ENCODE measurements at places on chromosomes 11 and 22.

DNA sequence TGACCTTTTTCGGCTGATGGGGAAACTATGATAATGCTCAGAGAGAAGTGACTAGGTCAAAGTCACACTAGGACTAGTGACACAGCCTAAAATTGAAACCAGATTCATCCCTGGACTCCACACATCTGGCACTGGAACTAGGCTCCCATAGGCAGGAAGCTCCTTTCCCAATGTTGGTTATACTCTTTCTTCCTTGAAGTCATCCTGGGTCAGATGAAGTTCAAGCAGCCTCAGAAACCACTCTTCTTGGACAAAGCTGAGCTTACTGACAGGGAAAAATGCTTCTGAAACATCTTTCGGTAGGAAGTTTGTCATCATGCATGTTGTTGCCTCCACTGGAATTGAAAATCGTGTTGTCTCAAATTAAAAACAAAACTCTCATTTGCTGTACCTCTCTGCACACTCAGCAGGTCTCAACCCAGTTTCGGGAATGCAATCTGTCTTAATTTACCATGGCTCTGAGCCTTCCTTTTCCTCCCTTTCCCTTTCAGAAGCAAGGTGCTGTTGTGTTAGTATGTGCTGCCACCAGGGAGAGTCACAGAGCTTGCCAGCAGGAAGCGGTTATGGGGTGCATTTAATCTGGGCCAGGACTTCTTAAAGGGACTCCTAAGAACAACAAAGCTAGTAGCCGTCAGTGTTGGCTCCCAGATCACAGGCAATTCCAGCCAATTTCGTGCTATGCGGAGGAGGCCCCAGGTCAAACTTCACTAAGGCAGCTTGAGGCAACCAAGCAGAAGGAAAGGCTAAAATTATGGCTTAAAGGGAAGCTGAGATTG lies 384.8 kb downstream of the TENM4 start:
- no peak for DNase-seq

DNA sequence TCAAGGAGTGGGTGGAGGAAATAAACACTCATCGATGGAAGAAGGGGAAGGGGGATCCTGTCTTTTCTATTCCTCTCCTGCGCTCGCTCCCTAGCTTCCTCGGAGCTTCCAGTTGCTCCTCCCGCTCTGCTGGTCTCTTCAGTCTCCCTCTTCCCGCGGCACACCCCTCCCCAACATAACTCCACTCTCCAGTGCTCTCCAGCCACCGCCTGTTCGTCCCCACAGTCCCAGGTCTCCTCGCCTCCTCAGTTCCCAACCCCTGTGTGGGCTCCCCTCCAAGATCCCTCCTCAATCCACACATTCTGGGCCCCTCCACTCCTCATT lies 438 bp downstream of the ZW10 start:
- DNase-seq: no peak

DNA sequence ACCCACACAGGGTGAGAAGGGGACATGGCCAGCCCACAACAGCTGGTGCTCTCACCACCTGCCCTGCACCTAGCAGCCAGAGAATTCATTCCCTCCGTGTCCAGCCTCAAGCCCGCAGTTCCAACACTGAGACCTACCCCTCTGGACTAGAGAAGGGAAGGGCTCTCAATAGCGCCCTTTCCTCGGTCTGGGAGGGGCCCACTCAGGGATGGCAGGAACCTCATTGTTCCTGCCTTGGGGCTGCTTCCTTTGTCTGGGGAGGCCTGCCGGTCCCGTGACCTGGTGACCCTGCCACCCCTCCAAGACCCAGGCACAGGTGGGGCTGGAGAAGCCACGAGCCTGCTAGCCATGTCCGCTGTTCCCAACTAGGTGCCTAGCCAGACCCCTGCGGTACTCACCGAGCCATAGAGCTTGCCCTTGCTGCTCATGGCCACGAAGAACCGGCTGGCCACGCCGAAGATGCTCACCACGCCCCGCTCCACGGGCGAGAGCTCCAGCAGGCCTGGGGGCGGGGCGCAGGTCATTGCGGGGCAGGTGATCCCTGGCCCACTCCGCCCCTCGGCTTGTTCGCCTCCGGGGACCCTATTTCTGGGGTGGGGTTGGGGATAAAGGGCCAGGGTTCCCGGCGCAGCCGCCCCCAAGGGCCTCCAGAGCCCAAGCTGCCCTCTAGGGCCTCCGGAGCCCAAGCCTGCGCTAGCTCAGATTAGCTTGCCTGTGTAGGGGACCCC lies 1.4 kb downstream of the FGF4 start:
- DNase-seq: no peak

GRCh38 chr11:117879516-117880480 lies 3.3 kb upstream of the FXYD6 start:
- no peak for DNase-seq

GRCh38 chr11:70876685-70877084 lies 375.7 kb downstream of the SHANK2 start:
- DNase-seq: no peak

GRCh38 chr11:64124147-64124546 lies 41.8 kb downstream of the MACROD1 start:
- DNase-seq: no peak

DNA sequence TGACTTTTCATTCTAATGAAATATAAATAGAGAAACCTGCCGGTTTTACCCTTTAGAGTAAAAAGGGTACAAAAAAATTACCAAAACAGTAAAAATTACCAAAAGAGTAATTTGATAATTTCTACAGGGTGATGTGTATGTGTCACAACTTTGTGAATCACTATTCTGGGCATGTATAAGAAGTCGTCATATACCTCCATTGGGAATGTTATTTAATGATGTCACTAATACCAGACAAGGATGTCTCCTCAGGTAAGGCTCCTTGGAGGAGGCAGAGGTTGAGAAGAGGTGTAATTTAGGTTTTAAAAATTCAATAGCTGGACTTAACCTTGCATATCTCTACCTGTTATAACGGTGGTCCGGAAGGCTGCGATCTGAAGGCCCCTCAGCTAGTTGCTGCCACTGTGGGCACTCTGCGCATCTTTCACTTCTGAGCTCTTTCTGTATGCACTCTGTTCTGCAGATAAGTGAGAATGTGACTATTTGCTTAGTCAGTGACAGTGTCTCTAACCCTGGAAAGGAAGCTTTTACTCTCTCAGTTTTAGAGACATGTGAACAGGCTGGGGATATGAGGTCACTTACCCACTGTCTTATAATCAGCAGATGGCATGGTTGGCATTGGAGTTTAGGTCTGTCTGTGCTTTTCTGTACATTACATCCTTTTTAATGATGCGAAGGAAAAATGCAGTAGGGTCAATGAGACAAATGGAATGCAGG lies 987 bp upstream of the NCR3LG1 start:
- DNase-seq: no peak

DNA sequence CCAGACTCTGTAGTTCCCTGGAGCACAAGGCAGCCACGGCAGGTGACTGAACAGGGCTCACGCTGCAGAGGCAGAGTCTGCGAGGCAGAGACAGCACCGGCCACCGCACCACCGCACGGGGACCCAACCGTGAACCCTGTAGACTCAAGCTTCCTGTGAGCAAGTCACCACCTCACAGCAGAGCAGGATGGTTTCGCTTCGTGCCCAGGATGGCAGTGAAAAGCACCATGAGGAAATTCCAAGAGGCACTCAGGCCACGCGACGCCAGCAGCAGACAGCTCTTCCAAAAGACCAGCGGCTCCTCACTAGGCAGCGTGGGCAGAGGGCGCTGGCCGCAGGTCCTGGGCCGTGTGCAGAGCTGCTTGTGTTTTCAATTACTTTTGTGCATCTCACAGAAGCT lies 24.5 kb downstream of the BRD1 start:
- no peak for DNase-seq

DNA sequence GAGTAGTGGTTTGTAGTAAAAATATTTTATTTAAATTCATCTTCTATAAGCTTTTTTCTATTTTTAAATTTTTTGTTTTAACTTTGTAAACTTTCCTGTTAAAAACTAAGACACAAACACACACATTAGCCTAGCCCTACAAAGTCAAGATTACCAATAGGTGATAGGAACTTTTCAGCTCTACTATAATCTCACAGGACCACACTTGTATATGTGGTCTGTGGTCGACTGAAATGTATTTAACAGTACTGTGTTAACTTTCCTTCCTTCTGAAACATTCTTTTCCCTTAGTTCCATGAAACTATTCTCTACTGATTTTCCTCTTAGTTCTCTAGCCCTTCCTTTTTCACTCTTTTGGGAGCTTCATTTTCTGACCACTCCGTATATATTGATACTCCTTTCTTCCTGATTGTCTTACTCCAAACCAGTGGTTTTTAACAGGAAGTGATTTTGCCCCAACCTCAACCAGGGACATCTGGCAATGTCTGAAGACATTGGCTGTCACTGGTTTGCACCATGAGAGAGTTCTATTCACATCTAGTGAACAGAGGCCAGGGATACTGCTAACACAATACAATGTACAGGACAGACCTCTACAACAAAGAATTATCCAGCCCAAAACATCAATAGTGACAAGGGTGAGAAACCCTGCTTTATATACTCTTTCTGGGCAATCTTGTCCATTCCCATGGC lies 8.8 kb downstream of the ZW10 start:
- DNase-seq: no peak

DNA sequence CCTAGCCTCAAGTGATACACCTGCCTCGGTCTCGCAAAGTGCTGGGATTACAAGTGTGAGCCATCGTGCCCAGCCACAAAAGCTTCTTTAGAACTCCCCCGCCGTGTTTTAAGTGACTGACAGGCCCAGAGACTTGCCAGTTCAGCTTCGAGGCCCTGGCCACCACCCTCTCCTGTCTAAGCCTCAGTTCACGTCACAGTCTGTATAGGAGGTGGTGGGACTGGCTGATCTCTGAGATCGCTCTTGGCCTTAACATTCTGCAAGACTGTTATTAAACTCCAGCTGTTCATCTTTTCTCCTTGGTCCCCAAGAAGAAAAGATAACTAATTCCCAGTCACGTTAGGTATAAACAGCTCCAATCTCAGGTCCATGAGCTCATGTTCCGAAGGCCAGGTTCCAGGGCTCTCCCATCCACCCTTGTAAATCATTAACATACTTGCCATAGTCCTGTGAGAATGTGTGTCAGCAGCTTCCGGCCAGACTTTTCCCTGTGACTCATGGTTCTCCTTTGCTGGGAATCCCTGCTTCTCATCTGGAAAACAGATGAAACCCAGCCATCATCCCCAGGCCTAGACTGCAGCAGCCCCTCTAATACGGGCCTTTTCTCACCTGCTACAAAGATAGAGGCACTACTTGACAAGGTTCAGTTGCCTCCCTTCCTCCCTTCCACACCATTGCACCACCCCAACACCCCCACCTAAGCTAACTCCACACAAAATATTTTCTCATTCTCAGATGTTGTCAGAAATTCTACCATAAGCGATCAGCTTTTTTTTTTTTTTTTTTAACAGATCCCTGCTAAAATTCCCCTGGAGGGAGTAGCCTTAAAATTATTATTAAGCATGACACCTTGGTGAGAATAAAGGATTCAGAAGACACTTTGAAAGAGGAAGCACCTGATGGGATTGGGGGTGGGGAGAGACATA lies 5.6 kb upstream of the KIAA0930 start:
- no peak for DNase-seq

DNA sequence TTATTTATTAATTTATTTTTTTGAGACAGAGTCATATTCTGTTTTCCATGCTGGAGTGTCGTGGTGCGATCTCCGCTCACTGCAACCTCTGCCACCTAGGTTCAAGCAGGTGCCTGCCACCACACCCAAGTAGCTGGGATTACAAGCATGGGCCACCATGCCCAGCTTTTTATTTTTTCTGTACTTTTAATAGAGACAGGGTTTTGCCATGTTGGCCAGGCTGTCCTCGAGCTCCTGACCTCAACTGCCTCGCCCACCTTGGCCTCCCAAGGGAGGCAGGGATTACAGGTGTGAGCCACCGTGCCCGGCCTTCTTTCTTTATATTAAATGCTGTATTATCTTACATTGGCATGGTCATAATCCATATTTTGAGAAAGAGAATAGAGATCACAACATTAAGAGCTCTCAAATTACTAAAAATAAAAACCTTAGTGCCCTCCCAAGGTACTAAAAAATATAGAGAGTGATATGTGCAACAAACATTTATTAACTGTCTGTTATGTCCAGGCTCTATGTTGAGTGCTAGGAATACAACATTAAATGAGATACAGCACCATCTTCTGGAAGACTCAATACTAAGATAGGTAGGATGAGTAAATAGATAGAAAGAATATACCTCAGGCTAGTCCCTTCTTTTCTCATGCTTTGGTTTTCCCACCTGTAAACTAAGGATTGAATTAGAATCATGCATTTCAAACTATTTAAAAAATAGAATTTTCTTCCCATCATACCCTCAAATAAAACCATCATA lies 84.1 kb downstream of the BBOX1 start:
- DNase-seq: no peak

DNA sequence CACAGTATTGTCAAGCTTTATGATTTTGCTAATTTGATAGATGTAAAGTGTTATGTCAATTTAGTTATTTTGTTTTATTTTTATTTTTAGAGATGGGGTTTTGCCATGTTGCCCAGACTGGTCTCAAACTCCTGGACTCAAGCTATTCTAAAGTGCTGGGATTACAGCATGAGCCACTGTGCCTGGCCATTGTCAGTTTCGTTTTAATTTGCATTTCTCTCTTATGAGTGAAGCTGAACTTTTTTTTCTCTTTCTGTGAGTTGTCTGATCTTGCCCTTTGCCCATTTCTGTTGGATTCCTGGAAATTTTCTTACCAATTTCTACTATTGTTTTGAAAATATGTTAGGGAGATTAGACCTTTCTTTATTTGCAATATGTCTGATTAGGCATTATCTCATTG lies 15.5 kb downstream of the NEU3 start:
- no peak for DNase-seq

GRCh38 chr11:24497831-24498230 lies 978 bp downstream of the LUZP2 start:
- DNase-seq: no peak

GRCh38 chr22:49395617-49396016 lies 432.1 kb downstream of the BRD1 start:
- DNase-seq: no peak

GRCh38 chr11:26473216-26474194 lies 98.6 kb downstream of the MUC15 start:
- no peak for DNase-seq

- DNase-seq: no peak
These were observed 42.2 kb downstream of the TRAF6 start for GRCh38 chr11:36467916-36468315.

DNA sequence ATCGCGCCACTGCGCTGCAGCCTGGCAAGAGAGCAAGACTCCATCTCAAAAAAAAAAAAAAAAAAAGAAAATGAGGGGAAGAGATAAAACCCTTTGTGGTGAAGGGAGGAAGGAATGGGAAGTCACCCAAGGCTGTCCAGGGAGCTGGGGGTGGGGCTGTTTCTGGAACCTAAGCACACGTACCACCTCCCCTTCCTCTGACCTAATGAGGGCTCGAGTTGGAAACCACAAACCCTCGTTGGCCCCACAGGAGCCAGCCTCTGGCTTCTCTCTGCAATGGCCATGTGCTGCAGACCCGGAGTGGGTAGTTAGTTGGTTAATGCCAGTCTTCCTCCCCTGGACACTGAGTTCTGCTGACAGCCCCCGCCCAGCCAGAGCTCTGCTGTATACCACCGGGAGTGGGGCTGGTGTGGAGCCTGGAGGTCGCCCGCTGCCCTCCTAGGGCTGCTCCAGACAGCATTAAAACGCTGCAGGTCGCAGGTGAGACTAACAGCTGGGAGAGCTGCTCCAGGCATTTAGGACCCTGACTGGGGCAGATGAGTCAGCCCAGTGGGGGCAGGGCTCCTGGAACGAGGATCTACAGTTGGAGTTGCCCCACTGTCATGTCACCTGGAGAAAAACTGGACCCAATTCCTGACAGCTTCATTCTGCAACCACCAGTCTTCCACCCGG lies at the start of gene LGALS12:
LGALS12 (plus strand) TSS at position 228 of the 672 bp plus-strand sequence; CDS start at position 603, 375 bp downstream.
- DNase-seq: no peak

All from NCI-H1436 (cell line).